ENCODE measurements at places on chromosomes 1 and 21.

- peak; percentile 53 for DNase-seq
These were observed 733 bp downstream of the KDM5B start for GRCh38 chr1:202807451-202807925.

DNA sequence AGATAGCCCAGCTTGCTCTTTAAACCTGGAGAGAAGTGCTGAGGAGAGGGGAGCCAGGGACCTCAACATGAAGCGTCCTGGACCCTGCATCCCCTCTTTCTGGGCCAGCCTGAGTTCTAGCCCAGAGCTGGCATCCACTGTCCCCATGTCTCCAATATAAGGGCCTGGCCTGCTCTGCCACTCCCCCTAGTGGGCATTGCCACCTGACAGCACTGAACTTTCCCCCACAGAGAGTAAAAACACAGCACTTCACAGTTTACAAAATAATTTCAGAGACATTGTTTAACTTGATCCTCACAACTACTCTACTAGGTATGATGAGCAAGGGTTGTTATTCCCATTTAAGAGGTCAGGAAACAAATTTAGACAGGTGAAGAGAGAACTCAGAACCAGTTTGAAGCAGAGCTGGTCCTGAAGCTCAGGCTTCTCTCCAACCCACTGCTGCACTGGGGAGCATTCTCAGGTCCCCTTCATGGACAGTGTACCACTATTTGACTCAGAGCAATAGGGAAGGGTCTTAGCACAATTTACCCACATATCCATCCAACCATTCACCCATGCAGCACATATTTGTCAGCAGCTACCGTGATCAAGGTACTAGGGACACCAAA is 151.2 kb downstream of the DMRTA2 start:
- DNase-seq, result peak; percentile 71

DNA sequence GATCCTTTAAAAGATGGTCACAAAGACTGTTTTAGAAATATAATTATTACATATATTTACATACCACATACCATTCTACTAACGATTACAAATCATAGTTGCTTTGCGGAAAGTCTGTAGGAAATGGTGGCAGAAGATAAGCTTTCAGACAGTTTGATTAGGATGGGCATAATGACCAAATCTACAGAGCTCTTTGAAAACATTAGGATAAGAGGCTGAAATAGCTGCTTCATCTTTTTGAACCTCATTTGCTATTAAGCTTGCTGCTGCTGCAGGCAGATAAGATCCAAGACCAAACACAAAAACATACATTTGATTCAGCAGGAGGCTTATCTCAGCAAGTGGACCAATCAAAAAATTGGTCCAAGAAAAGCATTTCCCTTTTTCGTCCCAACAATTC is 47.1 kb downstream of the DDAH1 start:
- DNase-seq, result no peak

DNA sequence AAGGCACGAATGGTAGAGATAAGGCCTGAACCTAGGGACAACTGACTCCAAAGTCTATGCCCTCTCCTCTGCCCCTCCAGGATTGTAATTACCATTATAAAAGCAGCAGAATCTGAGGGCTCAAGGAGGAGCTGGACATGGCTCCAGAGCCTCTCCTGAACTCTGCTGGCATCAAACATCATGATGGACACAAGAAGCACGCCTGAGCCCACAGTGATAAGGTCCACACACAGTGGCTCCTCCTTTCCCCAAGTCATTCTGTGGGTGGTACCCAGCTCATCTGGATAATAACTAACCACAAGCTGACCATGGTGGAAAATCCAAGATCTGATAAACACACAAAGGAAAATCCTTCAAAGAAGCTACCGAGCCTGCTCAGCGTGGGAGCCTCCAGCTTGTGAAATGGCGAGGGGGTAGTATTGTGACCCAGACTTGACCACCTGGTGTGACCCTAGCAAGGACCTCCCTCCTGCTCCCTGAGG is 85.2 kb downstream of the HIVEP3 start:
- no peak for DNase-seq
